ENCODE measurements at places on chromosomes 12 and 14.

DNA sequence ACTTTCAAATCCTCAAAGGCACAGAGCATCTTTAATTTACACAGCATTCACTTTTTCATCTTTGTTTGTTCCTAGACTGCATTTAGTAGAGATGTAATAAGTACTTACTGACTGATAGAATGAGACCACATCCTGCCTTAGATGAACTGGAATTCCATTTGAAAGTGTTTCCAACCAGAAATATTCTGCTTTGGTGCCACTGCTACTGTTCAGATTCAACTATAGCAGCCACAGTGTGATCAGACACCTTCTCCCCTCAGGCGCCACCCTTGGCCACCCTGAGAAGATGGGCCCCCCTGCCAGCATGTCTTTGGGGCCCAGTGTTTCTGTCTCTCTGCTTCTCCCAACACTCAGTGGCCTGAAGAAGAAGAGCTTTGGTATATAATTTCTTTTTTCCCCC is 449.1 kb downstream of the RAD51B start:
- DNase-seq, result no peak

DNA sequence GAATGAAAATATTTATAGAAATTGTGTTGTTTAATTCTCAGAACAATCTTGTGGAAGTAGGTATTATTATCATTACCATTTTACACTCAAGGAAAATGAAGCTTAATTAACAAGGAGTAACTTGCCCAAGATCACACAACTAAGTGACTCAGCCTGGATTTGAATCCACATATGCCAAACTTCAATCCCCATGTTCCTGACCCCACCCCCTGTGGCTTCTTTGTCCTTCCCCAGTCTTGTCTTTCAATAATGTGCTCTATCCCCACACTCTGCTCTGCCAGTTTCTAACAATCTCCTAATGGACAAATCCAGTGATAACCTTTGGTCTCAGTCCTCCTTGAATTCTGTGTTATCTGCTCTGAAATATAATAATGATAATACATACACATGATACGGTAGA is 355.2 kb downstream of the BMP4 start:
- no peak for DNase-seq

GRCh38 chr12:107356266-107356936 is 263.1 kb upstream of the CRY1 start:
- no peak for DNase-seq

- DNase-seq, result no peak
Measured at GRCh38 chr14:92649934-92650545, 98.4 kb downstream of the LGMN start.

DNA sequence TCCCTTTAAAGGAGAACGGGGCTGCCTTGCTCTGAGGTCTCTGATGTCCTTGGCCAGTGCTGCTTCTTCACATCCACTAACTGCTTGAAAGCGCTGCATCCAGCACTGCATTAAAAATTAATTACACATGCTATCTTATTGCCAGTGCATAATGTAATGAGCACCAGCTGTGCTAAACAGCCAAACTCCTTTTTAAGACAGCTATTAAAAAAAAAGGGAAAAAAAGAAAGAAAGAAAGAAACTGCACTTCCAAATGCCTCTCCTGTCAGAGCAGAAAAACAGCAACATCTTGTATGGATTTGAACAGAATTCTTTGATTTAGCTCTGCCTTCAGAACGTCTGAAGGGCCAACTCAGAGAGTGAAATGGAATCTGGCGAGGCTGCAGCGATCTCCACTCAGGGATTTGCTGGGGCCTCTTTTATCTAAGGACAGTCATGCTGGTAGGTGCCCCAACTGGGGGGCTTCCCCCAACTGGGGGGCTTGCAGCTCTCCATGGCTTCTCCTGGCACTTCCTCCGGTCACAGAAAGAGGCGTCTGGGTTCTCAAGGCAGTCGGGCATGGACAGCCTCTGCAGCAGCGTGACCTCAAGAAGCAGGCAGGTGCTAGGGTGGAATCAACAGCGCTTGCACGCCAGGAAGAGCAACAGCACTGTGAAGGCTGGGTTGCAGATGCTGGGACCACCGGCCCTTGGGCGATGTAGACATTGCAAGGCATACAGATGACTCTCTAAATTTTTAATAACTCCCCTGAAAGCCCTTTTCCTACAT is 46.4 kb downstream of the BCL11B start:
- DNase-seq, result no peak

DNA sequence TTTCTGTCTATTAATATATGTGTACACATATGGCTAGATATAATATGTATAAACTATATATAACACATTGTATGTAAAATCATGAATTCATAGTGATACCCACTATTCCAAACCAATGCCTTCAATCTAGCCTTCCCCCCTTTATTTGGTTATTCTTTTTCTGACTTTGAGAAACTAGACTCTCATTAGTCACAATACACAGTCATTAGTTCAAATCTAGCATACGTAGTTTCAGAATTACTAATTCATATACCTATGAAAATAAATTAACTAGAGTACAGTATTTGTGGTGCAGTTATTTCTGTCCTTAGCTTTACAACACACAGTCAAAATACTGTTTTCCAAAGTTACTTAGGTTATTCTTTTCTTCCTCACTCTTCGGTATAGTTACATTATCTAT is 268.2 kb downstream of the DPF3 start:
- no peak for DNase-seq

Measured in thymus (tissue), 14 donors.